ENCODE measurements at places on chromosomes 11 and 22.

DNA sequence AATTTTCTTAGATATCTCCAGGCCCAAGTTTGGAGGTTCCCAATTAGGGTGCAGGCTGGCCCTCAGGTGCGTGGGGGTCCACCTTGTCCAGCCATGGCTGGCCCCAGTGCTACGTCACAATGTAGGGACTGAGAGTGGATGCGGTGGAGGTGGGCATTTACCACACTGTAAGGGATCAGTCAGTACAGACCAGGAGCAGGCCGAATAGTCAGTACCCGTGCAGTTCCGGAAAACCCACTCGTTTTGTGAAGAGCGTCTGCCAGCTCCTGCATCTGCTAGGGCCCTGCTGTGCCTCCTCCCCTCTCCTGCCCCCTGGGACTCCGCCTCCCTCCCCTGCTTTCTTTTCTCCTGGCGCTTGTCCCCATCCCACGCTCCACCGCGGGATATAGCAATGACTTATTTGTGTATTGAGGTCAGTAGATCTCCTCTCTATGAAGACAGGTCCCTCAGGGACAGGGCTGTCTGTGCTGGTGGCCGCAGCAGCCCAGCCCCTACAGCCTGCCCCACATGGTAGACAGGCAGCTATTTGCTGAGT lies 50.4 kb upstream of the SEPTIN5 start:
- peak; percentile 75 for DNase-seq

DNA sequence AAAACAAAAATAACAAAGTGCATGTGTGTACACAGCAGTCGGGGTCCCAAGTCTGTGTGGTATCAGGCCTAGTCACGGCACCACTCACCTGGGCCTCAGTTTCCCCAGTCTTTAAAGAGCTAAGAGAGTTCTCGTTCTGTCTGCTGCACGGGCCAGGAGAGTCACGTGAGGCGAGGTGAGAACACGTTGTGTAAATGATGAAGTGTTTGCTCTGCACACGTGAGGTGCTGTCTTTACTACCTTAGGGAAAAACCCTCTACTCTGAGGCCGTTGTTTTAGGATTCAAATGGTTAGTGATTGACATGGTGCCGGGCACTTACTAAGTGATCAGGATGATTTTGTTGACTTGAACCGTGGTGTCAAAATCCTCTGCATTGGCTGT lies 86.5 kb upstream of the PPARA start:
- peak; percentile 63 for DNase-seq

DNA sequence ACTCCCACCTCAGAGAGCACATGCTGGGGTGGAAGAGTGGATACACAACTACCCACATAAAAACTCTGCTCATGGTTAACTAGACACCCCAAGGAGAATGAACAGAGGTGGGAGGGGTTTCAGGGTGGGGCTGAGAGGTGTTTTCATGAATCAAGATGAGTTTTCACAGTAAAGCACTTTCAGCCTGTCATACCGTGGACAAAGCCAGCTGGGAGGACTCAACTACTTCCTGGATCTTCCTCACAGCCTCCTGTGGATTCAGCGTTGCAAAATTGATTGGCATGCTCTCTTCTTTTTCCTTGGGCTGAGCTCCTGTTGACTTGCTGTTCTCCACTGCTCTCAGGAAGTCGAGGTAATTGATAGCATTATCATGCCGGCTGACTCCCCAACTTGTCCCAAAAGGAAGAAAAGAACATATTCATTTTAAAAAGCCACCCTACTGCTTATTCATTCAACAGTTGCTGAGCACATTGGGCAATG lies 168.5 kb downstream of the MPPED1 start:
- no peak for DNase-seq

DNA sequence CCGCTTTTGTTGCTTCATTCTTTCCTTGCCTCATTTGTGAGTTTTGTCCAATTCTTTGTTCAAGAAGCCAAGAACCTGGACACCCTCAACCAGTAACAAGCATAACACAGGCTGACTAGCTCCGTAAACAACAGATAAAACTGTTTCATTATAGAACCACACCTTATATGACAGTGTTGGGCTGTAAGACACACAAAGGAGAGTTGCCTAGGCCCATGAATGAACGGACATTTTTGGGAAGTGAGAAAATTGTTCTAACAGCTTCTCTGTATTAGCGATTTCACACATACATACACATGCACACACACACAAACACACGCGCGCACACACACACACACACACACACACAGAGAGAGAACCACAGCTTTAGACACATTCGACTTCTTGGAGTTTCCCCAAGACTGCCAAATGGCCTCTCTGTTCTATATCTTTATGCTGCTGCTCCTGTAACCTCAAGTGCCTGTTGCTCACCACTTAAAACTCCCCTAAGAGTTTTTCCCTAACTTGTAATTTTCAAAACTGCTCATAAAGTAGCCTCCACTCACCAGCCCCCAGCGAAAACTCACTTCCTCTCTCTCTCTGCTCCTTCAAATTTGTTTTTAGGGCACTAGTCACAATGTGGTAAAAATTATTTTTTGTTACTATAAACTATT lies 35.9 kb downstream of the CTSC start:
- no peak for DNase-seq

- no peak for DNase-seq
Observed at GRCh38 chr11:92413757-92414513, 189.3 kb downstream of the FAT3 start.

DNA sequence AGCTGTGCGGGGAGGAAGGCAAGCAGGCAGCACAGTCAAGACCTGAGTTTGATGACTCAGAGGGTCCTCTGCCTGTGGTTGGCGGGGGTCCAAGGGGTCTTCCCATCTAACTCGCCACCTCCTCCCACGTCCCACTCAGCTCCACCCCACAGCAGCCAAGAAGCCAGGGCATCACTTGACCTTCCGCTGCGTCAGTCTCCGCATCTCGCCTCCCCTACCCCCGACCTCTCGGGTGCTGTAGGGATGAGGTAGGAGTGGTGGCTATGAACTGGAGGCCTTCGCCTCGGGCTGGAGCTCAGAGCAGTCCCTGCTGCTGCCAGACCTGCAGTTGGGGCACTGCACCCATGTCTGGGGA lies 90.6 kb downstream of the CDKN1C start:
- DNase-seq = peak; percentile 65

- DNase-seq = no peak
Observed at GRCh38 chr22:37623075-37624016, 14.7 kb downstream of the GGA1 start.

GRCh38 chr22:38233427-38233826 lies 31.6 kb downstream of the MAFF start:
- no peak for DNase-seq

- DNase-seq = no peak
Observed at GRCh38 chr11:27648840-27649239, 51.4 kb downstream of the BDNF start.

GRCh38 chr22:49942565-49943404 lies 17.8 kb upstream of the PIM3 start:
- no peak for DNase-seq

DNA sequence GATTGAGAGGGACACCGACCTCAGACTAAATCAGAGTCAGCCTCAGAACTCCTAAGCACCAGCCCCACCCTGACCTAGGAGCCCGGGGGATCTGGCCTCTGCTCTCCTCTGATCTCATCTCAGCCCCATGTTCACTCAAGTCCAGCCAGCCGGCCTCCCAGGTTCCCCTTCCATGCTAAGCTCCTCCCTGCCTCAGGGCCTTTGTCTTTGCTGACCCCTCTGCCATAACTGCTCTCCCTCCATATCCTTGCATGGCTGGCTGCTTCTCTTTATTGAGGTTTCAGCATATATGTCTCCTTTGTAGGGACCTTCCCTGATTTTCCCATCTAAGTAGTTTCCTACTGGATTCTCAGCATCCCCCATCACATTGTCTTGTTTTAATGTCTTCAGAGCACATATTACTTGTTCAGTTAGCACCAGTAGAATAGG lies 780 bp upstream of the SLC15A3 start:
- DNase-seq = no peak

DNA sequence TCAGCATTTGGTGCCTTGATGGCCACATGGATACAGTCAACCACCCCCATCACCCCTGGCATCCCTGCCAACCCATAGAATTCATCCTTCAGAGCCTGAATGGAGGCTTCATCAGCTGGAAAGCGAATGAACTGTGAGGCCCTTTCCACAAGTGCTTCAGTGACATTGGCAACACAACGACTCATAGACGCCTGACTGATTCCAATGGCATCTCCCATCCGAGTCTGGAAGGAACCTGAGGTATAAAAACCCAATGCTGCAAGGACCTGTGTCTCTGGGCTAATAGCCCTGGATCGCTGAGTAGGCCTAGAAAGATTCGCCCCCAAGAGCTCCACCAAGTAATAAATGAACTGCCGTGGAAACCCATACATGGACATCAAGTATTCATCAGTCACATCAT lies 1.3 kb downstream of the HARBI1 start:
- no peak for DNase-seq

GRCh38 chr11:69301455-69302401 lies 7.8 kb downstream of the MYEOV start:
- peak; percentile 72 for DNase-seq

- no peak for DNase-seq
Observed at GRCh38 chr11:61716478-61717285, 35.8 kb upstream of the MYRF start.

DNA sequence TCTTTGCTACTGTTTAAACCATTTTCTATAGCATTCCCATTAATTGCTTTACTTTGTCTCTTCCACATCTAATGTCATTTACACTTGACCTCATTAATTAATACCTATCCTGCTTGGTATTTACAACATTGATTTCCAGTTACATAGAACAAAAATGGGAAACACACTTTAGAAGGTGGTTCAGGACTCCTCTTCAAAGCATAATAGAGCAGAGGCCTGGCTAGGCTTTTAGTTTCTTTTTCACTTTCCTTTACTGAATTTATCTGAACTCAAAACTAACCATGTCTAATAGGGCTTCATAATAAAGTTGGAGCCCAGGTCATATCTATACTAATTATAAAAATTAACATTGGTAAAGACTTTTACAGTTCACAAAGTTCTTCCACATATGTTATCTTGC lies 648.0 kb upstream of the KIRREL3 start:
- no peak for DNase-seq

- peak; percentile 96 for DNase-seq
Observed at GRCh38 chr11:8688414-8689362, 6.1 kb downstream of the RPL27A start.

DNA sequence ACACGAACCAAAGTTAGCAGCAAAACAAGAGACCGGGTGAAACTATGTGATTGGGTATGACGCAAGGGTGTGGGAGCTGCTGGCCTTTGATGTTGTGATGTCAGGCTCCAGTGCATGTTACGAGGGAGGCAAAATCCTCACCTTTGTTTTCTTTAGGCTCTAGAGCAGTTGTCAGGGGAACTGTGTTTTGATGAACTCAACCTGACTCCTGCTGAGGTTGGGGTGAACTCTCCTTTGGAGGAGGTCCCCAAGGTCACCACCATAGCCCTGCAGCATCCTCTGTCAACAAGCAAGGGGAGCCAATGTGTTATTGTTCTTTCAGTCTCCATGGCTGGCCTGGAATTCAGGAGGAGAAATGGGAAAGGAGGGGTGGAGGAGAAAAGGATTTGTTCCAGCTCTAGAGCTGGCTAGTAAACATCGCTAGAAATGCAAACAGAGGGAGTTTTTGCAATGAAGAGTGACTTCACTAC lies 33.8 kb downstream of the RASSF10 start:
- no peak for DNase-seq

DNA sequence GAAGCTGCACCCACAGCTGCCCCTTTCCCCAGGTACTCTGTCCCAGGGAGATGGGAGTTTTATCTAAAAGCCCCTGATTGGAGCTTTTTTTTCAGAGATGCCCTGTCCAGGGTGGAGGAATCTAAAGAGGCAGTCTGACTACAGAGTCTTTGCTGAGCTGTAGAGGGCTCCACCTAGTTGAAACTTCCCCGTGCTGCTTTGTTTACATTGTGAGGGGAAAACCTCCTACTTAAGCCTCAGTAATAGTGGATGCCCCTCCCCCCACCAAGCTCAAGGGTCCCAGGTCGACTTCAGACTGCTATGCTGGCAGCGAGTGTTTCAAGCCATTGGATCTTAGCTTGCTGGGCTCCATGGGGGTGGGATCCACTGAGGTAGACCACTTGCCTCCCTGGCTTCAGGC lies 470.1 kb upstream of the LARGE1 start:
- no peak for DNase-seq

DNA sequence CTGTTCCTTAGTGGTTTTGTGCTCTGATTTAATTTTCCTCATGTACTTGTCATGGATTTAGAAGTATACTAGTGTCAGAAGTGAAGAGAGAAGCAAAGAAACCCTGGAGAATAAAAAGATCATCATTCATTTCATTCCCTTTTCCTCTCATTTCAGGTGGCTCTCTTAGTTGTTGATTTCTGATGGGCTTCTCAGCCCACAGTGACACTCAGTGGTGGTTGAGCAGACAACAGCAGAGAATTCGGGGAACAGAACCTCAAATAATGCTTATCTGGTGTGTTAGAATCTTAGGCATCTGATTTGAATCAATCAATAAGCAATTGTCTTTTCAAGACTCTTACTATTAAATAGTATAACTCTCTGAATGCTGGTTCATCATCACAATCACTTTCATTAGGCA lies 1289.4 kb downstream of the FAM181B start:
- DNase-seq = no peak

DNA sequence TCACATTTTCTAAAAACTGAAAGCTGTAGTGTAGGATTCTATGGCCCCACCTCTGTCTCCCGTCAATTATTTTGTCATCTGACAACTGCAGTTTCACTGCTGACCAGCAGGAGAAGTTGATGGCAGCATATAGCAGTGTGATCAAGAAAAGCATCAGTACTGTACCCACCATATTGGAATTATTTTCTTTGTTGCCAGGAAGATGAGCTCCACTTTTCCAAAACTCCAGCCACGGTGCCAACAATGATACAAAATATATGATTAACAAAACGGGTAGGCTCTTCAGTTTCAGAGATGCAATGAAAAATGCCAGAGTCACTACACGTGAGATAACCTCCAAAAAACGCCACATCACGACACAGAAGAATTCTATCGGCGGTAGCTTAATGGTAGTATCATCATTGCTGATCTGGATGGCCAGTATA lies 41.3 kb downstream of the XKR3 start:
- DNase-seq = no peak

GRCh38 chr11:76745044-76745376 lies 38.1 kb upstream of the TSKU start:
- DNase-seq = no peak

- DNase-seq = peak; percentile 21
Observed at GRCh38 chr11:45383224-45383623, 97.1 kb upstream of the SYT13 start.

DNA sequence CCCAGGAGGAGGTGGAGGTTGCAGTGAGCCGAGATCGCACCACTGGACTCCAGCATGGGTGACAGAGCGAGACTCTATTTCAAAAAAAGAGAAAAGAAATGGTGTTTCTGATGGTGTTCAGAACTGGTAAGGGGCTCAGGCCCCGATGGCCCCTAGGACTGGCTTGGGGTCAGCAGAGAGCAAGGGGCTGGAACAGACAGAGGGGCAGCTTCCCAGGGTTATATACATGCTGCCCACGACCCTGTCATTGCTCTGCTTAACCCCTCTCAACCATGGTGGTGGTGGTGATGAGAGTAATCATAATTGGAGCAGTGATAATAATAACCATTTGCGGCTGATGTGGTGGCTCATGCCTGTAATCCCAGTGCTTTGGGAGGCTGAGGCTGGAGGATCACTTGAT lies 79.4 kb downstream of the CEP164 start:
- no peak for DNase-seq

Measured in suprapubic skin (tissue), 4 donors.